ENCODE measurements at places on chromosomes 1 and 21.

GRCh38 chr1:80523861-80524260, 1276.9 kb upstream of the ADGRL2 start:
- DNase-seq, result no peak

- DNase-seq, result no peak
These were observed 16.5 kb downstream of the PTCH2 start for GRCh38 chr1:44826375-44827196.

DNA sequence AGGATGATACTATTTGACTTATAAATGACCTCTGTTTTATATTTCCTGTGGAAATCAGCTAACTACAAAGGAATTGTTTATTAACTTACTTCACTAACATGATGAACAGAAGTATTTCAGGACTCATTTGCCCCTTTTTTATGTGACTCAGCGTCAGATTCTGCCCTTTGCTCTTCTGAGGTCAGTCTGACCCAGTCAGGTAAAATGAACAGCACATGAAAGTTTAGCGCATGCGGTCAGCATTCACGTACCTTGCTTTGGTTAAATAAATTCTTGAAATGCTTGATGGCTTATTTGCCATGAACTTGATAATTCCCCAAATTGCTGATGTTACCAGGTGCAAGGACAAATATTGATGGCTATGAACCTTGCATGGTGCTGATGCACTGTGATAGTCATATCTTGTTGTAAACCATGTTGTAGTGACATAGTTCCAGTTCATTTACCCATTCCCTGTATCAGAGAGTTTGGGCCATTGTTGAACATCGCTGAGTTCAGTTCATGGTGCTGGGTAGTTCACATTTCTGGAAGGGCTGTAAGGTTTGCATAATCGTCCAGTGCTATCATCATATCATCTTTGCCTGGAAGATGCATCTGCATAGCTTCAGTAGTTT, 133.4 kb downstream of the NFIA start:
- no peak for DNase-seq

DNA sequence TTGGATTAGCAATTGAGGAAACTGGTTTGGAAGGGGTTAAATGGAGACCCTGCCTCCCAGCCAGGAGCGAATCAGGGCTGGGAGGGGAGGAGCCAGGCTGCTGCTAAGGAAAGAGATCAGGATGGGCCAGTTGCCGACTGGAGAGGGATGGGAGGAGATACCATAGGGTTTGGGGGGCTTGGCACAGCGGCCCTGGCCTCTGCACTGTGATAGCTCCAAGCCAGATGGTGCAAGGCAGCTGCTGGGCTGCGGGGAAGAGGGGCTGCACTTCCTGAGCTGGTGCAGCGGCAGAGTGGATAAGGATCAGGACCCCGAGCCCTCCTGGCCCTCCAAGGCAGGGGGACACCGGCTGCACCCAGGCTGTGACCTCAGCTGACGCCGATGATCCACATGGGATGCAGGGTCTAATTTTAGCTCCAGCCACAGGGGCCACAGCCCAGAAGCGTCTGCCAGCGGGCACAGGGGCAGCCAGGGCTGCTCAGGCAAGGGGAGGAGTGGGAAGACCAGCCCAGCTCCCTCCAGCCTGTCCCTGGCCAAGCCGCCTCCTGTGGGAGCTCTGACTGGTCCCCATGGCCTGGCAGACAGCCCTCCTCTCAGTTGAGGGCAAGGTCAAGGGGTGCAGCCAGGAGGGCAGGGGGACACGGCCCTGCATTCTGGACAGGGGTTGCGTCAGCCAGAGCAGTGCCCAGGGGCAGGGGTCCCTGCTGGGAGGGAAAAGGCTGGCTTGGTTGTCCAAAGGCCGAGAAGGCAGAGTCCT, at the start of gene EXTL1:
Gene EXTL1 (plus strand): TSS at position 129 of the 757 bp plus-strand sequence. CDS start 872 bp downstream, outside the sequence.
- no peak for DNase-seq

DNA sequence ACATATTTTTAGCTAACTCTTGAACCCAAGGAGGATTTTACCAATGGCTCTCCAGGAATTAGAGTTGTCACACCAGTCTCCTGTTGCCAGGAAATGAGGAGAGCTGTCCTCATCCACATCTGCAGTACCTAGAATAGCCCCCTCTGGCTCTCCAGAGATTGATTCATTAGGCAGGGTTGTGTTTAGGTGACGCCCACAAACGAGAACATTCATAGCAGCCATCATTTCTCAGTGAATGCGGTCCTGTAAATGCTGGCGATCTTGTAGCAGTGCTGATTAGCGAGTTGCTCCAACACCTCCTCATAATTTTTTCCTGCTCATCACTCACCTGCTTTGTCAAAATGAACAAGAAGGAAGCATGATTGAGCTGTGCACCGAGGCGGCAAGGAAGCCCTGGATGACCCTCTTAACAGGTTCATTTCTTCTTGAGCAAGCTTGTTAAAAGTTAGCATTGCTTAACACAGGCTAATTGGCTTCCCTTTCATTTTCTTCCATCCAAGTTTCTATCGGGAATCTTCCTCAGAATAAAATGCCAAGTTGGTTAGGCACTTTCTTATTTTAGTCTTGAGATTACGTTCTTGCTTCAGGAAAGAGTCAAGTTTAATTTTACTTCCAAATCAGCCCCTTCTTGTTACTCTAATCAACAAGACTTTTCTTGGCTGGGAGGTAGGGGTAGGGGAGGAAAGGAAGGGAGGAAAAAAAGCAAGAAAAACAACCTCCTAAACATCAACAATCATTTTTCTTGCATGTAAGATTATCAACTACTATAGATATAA, 16.5 kb upstream of the KLHDC8A start:
- DNase-seq, result no peak

DNA sequence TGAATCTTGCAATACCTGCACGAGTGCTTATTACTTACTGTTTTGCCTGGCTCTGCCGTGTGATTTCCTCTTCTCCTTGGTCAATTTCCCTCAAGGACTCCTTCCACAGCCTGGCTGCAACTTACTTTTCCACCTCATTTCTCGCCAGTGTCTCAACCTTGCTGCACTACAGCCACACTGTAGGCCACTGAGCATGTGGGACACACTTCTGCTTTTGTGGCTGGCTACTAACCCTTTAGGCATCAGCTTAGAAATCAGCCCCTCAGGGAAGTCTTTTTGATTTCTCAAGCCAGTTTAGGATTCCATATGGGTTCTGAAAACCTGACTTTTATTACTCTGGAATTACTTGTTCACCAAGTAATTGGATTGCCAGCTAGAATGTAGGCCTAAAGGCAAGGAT, 5.2 kb upstream of the DMRTB1 start:
- DNase-seq, result no peak

DNA sequence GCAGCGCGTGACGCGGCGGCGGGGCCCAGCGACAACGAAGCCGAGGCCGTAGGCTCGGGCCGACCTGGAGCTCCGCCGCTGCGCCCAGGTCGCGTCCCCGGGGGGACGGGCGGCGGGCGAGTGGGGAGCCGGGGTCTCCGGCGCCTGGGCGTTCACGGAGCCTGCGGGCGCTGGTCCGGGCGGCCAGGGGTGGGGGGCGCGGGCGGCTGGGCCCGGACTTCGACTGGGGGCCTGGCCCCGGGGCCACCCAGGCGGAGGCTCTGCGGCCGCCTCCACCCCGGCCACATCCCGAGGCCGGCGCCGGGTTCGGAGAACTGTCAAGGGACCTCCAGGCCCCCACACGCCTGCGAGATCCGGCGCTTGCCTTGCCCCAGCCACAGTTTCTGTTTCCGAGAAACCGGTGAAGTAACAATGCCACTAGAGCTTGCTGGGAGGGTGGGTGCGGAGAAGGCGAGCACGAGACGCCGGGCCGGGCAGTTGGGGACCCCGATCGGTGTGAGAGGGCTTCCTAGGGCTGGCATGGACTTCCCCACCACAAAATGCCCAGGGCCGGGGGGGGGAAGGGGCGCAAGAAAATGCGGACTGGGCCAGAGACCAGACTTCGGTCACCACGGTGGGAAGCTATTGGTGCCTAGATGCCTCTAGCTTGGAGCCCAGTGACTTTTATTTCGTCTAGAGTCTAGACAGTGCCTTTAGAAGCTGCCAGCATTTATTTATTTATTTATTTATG, 501 bp downstream of the FBXO6 start:
- DNase-seq, result no peak

GRCh38 chr1:246435421-246436041, 71.5 kb downstream of the SMYD3 start:
- DNase-seq, result no peak

- DNase-seq, result no peak
These were observed 131.8 kb downstream of the MIS18A start for GRCh38 chr21:32147041-32147440.

DNA sequence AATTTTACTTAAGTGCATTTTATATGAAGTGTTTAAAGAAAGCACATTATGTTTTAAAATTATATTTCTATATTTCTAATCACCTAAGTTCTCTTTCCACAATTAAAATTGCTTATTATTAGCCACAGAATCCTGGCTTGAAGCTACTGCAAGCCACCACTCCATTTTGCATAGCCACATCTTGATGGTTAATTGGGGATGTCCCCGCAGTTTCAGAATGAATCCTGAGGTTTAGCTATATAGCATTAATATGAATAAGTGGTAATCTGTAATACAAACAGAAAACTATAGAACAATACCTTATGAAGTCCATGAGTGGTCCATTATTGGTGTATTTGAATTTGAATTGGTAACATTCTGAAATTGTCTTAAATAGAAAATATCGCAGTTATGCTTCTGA, 11.6 kb upstream of the GOLPH3L start:
- DNase-seq, result no peak

DNA sequence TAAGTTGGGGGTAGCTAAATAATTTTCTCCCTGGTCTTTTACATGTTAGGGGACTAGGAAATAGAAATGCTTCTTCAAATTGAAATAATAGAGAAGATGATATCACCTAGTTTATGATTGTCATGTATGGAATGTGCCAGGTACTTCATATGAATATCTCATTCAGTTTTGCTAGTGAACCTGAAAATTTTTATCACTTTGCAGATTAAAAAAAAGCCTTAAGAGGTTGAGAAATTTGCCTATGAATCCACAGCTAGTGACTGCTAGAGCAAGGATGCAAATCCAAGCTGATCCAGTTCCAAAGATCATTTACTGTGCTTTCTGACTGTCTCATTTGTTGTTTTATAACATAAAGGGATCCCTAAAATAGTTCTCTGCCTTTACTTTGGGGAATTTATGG, 24.7 kb downstream of the RNF2 start:
- DNase-seq, result no peak

GRCh38 chr1:12552951-12553921, 64.8 kb downstream of the DHRS3 start:
- DNase-seq, result no peak

- DNase-seq, result no peak
These were observed 79.7 kb downstream of the ZNF326 start for GRCh38 chr1:90074566-90074965.

DNA sequence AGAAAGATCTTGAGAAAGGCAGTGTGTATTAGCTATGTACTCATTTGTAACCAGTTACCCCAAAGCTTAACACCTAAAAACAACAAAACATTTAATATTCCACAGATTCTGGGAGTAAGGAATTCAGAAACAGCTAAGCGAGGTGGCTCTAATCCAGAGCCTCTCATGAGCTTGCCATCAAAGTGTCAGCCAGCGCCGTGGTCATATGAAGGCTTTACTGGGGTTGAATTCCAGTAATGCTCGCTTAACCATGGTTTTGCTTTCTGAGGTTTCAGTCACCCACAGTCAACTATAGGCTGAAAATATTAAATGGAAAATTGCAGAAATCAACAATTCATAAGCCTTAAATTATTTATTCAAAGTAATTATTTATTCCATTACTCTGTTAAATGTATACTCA, 101.8 kb downstream of the CLIC6 start:
- DNase-seq, result no peak

- DNase-seq, result no peak
These were observed 2.8 kb downstream of the NRIP1 start for GRCh38 chr21:15061747-15062605.

GRCh38 chr1:161962091-161962887, 61.4 kb downstream of the OLFML2B start:
- DNase-seq, result peak; percentile 45

GRCh38 chr1:45065083-45065482, 53.0 kb downstream of the UROD start:
- DNase-seq, result no peak

DNA sequence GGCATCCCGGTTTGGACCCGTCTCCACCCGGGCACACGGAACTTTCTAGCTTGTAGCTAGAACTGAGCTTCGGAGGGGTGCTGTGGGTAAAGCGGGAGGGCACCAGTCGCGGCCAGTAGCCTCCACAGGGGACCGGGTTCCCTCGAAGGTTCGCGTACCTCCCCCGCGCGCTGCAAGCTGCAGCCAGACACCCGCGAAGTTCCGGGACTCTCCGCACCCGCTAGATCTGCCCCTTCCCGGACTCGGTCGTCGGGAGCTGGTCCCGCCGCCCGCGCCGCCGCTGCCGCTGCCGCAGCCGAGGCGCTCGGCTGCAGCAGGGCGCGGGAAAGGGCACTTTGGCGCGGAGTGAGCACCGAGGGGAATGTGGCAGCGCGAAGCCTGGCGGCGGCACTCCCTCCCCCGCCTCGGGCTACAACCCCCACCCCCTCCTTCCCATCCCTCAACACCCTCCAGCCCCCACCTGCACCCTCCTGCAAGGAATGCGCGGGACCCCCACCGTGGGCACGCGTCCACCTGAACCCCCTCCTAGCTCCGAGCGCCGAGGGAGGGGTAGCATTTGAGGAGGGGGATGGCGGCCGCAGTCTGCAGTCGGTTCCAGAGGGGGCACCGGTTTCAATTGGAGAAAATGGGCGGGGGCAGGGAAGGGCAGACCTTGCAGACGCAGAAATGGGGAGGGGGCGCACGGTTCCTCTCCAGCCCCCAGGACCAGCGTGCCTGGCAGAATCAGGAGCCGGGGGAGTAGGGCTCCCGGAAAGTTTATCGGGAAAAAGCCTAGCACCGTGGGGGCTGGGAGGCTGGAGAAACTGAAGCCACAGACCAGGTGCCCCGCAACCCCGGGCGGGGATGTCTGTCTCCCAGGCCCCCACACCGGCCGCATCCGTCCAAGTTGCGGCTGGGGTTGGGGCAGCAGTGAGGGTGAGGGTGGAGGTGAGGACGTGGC, 968 bp downstream of the CSMD2 start:
- DNase-seq, result no peak

DNA sequence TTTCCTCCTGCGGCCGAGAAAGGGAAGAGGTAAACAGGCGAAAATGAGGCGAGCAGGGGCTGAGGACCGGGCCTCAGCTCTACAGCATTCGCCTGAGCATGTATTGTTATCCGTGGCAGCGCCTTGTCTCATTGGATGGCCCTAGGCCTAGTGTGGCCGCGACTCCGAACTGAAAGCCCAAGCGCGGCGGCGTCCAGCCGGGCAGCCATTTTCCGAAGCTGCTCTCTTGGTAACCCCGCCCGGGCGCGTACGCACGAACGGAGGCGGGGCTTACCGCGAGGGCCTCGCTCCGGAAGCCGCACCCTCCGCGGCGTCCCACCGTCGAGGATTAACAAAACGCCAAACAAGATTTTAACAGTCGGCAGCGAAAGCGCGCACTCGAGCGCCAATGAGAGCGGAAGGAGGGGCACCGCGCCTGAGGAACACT, 797 bp upstream of the USP1 start:
- DNase-seq, result no peak

- DNase-seq, result no peak
These were observed 3.5 kb downstream of the HDGF start for GRCh38 chr1:156747742-156748669.

DNA sequence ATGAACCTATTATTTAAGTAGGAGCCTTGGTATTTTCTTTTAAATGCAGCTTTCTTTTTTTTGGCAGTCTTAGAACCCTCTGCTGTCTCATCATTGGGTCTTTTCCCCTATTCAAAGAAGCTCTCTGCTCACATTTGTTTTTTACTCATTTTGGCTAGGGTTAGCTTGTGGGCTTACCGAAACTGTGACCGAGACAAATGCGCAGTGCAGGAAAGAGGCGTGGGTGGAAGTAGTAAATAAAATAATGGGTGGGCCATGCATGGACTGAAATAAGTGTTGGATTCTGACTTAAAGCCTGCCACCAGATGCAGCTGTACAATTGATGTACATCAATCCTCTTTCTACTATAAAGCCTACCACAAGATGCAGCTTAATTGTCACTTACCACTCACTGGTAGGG, 14.7 kb downstream of the XPR1 start:
- no peak for DNase-seq

Measured in smooth muscle cell of the brain vasculature (primary cell).